ENCODE measurements at places on chromosomes 4 and X.

DNA sequence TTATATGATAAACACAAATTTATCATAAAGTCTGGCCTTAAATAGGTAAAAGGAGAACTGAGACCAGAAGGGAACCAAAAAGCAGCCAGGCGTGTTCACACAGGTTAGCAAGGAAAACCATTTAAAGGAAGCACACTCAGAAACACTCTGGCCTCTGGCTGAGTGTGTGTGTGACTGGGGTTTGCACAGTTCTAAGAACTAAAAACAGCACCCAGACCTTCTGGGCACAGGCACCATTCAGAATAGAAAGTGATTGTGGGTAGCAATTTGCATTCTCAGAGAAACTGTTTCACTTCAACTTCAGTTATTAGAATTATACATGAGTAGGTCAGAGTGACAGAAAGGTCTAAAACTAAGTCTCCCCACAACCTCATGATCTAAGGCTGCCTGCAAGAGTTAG, 10.0 kb downstream of the GPR82 start:
- no peak for DNase-seq

DNA sequence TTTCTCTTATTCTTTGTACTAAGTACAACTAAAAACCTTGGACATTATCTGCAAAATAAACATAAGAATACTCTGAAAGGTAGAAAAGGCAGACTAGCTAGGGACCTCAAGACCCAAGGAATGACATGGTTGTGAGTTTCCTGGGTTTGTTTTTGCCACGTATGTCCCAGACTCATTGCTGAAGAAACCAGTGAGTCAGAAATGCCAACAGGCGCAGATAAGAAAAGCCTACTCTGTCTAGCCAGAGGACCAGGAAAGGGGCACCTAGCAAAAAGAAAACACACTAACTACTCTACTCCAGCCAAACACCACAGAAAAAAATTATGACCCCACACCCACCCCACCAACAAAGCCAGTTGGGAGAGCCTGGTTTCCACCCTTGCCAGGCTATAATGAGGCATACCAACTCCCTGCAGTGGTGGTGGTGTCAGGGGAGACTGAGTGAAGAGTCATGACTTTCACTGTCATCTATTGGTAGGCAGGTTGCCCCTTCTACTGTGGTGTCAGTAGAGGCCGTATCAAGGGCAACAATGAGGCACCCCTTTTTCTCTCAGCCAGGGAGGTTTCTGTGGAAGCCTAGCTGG, 10.9 kb downstream of the MTMR1 start:
- DNase-seq = no peak

DNA sequence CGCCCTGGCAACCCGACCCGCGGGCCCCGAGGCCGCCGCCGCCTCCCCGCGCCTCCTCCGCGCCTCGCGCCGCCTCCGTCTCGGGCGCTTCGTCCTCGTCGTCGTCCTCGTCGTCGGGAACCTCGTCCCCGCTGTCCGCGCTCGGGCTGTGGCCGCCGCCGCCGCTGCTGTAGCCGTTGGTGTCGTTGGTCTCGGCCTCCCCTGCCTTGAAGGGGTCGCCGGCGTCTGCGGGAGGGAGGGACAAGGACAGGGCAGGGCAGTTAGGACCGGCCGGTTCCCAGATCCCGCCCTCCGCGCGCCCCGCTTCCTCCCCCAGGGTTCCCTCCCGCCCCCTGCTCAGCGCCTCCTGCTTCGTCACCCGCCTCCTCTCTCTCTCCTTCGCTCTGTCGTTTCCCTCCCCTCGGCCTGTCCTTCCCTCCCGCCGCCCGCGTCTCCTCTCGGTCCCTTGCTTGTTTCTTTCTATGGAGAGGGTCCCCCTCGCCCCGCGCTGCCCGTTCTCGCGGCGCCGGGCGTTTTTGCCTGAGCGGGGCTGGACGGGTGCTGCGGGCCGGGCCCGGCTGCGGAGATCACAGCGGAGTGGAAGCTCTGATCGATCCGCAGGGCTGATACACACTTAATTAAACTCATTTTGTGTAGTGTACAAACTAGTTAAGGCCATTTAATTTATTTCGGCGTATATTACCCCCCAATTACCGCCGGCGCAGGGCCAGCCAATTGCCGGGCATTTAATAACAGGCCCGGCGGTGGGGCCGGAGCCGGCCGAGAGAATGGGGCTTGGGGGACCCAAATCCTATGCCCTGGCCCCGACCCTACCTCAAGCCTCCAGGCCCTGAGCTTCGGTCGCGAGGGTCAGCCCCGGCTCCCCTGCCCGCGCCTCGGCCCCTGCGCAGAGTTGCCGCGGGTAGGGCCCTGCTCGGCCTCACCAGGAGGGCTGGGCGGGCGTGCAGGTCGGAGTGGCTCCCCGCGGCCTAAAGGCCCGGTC, 2.4 kb downstream of the NKX1-1 start:
- DNase-seq = no peak

DNA sequence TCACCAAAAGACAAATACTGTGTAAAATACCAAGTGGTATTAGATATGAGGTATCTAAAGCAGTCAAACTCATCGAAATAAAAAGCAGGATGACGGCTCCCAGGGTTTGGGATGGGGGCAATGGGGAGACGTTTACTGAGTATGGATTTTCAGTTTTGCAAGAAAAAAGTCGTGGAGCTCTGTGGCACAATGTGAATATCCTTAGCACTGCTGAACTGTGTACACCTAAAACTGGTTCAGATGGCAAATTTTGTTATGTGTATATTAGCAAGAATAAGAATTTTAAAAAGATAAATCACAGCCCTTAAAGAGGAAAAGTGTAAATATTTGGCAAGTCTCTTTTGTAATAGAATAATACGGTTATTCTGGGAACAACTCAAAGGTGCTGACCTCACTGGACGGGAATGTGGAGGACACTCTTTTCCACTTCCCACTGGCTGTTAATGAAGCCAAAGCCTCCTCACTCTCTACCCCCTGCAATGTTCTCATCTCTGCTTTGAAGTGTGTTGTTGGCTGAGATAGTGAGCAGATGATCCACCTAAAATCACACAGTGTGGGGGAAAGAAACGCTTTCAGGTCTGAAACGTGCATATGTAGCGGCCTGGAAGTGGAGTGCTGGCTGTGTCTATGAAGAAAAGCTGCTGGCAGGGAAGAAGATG, 49.2 kb downstream of the SEL1L3 start:
- no peak for DNase-seq

All from NCI-H1436 (cell line).